ENCODE measurements at places on chromosomes 4 and X.

DNA sequence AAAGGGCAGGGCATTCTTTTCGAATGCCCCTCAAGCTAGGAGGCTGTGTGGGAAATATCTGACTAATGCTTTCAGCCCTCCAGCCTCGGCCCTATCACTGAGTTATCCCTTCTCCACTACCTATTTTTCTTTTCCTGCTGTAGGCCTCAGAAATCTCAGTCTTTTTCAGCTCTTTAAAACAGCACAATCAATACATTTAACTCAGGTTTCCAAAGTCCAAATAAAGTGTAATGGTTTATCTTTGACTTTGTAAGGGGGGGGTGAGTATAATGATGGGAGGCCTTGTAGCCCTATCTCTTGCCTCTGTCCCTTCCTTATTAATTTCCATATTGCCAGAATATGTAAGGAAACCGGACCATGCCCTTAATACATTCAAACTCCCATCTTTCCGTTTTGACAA, 1.6 kb upstream of the WNK3 start:
- H3K27me3 ChIP-seq, result no peaks in the 10 kb centered on the region
- no peaks in the 10 kb centered on the region for H3K4me1 ChIP-seq
- DNase-seq, result no peak

DNA sequence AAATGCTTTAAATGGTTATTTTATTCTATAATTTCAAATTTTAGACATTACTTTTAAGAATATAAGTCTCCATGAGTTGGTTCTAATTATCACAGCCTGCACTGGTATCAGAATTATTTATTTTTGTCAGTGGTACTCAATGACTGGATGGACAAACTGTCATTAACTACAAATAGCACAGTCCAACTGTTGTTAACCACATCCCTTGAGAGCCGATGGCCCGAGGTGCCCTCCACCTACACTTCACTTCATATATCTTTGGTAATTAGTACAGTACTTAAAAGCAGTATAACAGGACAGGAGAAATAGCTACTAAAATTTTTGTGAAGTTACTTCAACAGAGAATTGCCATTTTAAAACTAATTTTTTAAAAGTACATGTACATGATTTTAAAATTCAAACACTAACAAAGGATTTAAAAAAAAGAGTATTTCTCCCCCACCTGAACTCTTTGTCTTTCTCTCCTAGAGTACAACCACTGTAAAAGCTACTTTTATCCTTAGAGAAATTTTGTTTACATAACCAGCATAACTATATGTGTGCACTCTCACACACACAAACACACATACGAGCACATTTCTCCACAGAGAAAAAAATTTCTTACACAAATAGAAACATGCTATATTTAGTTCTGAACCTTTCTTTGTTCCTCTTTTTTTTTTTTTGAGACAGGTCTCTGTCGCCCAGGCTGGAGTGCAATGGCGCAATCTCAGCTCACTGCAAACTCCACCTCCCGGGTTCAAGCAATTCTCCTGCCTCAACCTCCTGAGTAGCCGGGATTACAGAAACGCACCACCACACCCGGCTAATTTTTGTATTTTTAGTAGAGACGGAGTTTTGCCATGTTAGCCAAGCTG, 6.5 kb downstream of the TIFA start:
- no peak for DNase-seq
- H3K27ac ChIP-seq, result no peak overlapping the region
- peaks cover 4% of the 10 kb centered on the region for H3K4me1 ChIP-seq
- no peak overlapping the region for H3K4me3 ChIP-seq

- no peaks in the 10 kb centered on the region for H3K36me3 ChIP-seq
- H3K27me3 ChIP-seq, result no peaks in the 10 kb centered on the region
- H3K4me3 ChIP-seq, result no peak overlapping the region
- DNase-seq, result no peak
- no peak overlapping the region for H3K27ac ChIP-seq
- no peaks in the 10 kb centered on the region for H3K4me1 ChIP-seq
These were observed 63.5 kb upstream of the EMCN start for GRCh38 chr4:100581337-100581736.

GRCh38 chr4:65671372-65671771, 1.1 kb upstream of the EPHA5 start:
- no peak for DNase-seq
- H3K27me3 ChIP-seq, result peaks cover 30% of the 10 kb centered on the region
- peaks cover 16% of the 10 kb centered on the region for H3K4me1 ChIP-seq
- no peak overlapping the region for H3K27ac ChIP-seq

GRCh38 chrX:16585486-16586376, 64.2 kb upstream of the S100G start:
- no peak overlapping the region for H3K27ac ChIP-seq
- H3K4me1 ChIP-seq, result no peaks in the 10 kb centered on the region
- no peak for DNase-seq
- H3K4me3 ChIP-seq, result no peak overlapping the region

GRCh38 chr4:150123087-150123486, 44.8 kb downstream of the DCLK2 start:
- no peak for DNase-seq
- no peaks in the 10 kb centered on the region for H3K36me3 ChIP-seq
- no peak overlapping the region for H3K4me3 ChIP-seq
- no peaks in the 10 kb centered on the region for H3K27me3 ChIP-seq
- H3K4me1 ChIP-seq, result peaks cover 16% of the 10 kb centered on the region
- H3K27ac ChIP-seq, result no peak overlapping the region

DNA sequence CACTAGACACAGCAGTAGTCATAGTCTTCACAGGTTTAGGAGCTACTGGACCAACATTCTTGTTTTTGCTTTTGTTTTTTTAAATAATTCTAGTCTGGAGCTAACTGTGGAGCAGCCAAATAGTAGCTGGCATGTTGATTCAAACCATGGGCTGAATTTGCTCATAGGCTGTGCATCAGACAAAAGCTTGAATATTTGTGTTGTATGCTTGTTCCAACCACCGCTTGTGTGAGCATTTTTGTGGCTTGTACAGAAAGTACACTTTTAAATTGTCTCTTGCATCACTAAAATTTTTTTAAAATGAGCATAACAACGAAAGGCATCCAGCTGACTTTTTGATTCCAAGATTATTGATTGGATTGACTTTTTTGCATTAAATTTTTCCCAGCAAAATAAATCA, 39.6 kb downstream of the CCNI start:
- H3K4me3 ChIP-seq, result no peak overlapping the region
- no peak overlapping the region for H3K27ac ChIP-seq
- no peaks in the 10 kb centered on the region for H3K4me1 ChIP-seq
- no peak for DNase-seq
- H3K27me3 ChIP-seq, result no peaks in the 10 kb centered on the region
